ENCODE measurements at places on chromosomes 2 and 18. TPM values are rescaled to one million over a fixed set of nuclear protein-coding genes. Genes with fewer than 3 reads are reported as not detected.
A peak's percentile ranks its signal among the peaks of the same experiment; 100 is the strongest.

DNA sequence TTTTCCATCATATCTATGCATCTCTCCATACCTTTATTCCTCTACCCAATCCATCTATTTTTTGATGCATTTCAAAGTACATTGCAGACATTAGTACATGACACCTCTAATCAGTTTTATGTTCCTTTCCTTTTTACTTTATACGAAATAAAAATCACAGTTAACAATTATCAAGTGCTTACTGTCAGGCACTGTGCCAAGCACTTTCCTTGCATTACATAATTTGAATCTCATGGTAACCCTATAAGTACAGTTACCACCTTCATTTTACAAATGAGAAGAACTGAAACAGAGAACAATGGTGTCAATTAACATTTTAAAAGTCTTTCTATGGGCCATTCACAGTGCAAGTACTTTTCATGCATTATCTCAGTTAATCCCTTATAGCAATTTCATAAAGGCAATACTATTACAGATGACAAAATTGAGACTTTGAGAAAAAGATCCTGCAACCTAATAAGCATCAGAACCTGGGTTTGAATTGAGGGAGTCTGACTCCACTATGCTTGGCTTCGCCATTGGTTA, 544.4 kb upstream of the TNP1 start:
- no peak for DNase-seq

- DNase-seq = no peak
Observed at GRCh38 chr2:108345951-108346350, 31.8 kb upstream of the SULT1C4 start.

GAREM2 gene
- 1.4 TPM for total RNA-seq

- no peak for DNase-seq
Observed at GRCh38 chr2:237276716-237277490, 137.1 kb downstream of the COL6A3 start.

GRCh38 chr2:6177811-6178210, 485.6 kb downstream of the SOX11 start:
- DNase-seq = no peak

- DNase-seq = no peak
Observed at GRCh38 chr18:48565105-48565504, 26.3 kb downstream of the CTIF start.

DNA sequence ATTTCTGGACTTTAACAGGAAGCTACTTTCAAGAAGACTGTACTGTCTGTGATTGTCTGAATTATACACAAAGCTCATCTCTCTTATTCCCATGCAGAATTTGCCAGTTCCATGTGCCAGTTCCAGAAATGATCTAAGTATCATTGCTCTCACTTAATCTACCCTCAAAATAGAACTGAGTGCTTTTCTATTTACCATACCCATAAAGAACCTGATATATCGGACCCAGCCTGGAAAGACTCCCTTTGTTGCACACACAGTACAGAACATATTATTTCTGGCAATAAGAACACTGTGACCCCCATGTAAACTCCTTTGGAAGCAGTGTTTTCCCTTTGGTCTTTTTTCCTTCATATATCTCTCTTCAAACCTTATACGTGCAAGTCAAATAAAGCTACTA, 102.3 kb upstream of the TTN start:
- DNase-seq = no peak

DNA sequence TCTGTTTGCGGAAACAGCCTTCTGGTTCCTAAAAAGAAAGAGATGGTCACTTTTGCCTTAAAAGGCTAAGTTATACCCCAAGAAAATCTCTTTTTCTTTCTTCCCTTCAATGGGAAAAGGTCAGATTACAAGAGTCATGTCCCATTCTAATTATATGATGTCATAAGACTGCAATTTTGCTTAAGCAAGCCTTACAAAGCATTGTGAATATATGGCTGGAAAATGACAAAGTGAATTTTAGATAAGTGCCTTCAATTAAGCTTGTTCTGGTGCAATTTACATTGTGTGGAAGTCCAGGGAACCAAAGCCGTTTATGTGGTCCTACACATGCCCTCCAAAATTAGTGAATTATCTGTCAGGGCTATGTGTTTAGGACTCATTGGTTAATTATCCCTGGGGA, 7.6 kb upstream of the BMP10 start:
- no peak for DNase-seq

BOLA3 gene
- total RNA-seq = 97.2 TPM

- DNase-seq = peak; percentile 10
Observed at GRCh38 chr2:108182489-108182888, 57.3 kb upstream of the SULT1C3 start.

GRCh38 chr2:188798159-188798558, 176.0 kb upstream of the COL3A1 start:
- no peak for DNase-seq

PTGR3 gene
- 30.2 TPM for total RNA-seq

GRCh38 chr2:41321351-41321750, 726.5 kb upstream of the PKDCC start:
- no peak for DNase-seq

CDKL4 gene
- total RNA-seq = 0.14 TPM

LRP1B gene
- total RNA-seq = not detected

RBM44 gene
- 0.75 TPM for total RNA-seq

OR6B2 gene
- not detected for total RNA-seq

IHH gene
- 0.10 TPM for total RNA-seq

DNA sequence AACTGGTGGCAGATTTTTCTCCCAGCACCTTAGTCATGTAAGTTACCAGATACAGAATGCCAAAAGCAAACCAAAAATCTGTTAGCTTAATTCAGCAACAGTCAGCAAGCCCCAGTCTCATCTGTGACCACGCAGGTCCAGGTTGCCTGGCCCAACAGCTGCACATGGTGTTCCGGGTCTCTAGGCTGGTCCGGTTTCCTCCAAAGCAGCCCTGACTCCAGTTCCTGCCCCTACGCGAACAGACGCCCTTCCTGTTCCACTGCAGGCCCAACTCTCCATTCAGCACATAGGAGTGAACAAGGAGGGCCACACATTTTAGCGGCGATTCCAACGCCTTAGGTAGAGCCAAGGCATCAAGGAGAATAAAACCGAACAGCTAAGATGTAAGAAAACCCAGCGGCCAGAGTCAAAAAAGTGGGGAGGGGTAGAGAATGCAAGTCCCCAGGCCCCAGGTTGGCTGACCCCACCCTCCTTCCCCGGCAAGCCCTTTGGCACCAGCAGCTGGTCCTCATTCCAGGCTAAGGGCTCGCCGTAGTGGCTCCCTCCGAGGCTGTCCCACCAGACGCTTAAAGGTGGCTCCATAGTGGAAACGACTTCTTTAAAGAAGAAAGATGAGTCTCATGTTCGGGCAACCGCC, 1.5 kb downstream of the STK25 start:
- DNase-seq = no peak

DNA sequence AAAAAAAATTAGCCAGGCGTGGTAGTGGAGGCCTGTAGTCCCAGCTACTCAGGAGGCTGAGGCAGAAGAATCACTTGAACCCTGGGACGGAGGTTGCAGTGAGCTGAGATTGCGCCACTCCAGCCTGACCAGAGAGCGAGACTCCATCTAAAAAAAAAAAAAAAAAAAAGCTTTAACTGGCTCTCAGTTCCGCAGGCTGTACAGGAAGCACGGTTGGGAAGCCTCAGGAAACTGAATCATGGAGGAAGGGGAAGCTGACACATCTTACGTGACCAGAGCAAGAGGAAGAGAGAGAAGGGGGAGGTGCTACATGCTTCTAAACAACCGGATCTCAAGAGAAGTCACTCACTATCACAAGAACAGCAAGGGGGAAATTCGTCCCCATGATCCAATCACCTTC, 505.6 kb upstream of the SLC8A1 start:
- DNase-seq = no peak

IL1R2 gene
- total RNA-seq = 35.6 TPM

CHST9 gene
- total RNA-seq = not detected

ARHGEF4 gene
- 0.52 TPM for total RNA-seq

DNA sequence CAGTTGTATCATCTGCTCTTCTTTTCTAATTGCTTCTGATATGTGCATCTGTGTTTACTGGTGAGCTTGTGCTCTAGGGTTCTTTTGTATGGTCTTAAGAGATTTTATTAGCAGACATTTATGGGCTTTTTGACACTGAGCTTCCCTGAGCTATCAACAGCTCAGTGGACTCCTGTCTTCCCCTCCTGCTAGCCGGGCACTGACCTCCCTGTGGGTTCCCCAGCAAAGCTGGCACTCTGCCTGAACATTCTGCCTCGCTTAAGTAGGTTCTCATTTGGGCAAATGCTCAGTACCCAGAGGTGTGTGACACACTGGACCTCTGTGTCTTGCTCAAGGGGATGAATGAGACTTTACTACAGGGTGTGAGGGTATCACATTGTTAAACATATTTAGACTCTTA, 15.8 kb downstream of the TRAF3IP1 start:
- DNase-seq = no peak

- no peak for DNase-seq
Observed at GRCh38 chr2:47486841-47487497, 84.0 kb downstream of the MSH2 start.

DNA sequence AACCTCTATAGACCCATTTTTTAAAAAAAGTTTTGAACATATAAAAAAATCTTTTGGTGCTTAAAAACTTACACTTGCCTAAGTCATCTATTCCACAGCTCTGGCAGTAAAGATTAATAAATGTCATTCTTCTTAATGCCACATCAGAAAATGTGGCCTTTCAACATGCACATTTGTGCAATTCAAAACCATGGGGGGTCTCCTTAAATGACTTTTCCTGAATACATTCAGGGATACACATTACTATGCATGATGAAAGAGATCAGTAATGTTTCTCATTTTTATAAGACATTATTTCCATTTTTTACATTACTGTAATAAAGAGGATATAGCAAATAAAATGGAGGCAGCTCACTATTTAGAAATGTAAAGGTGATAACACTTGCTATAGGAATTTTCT, 142.3 kb downstream of the RBM43 start:
- no peak for DNase-seq

DNA sequence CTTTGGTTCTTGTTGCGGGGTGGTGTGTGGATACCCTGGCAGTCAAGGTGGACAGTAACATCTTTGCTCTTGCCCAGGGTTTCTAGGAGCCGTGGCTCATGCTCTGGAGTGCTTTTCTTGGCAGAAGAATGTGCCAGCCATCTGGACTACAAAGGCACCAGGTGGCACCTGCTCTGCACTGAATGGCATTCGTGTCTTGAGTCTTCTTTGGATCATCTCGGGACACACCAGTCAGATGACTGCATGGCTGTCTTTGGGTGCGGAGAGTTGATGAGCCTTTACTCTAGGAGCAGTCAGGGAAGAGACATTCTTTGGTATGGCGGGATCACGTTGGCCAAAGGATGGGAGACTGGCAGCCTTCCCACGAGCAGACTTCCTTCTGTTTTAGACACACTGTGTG, 104.1 kb upstream of the SEC11C start:
- DNase-seq = no peak

SERPINB10 gene
- total RNA-seq = not detected

DNA sequence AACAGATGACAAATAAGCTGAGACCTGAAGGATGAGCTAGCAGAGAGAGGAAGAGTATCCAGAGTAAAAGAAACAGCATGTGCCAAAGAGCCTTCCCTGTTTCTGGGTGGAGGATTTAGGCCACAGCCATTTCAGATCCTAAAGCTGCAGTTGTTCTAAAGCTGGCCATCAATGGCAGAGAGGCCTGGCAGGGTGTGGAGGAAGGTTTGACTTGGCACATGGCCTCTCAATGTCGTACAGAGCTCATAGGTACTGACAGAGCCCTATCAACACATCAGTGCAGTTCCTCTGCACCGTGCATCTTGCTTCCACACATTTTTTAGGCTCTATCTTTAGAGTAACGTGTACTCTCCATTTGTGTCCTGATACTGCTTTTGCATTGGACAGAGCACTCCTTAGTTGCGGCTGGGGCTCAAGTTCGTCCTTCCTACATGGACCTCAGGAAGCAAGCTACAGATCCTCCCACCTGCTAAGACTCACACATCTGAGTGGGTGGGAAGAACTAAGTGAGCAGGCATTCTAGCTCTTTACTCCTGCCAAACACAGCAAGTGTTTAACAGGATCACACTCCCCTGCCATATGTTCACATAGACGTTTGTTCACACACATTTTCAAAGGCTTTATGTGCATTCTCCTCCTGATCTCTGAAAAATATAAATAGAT, 3.0 kb upstream of the CHMP3 start:
- DNase-seq = no peak

MAB21L4 gene
- total RNA-seq = not detected
